ENCODE measurements at places on chromosomes 11 and 22.

DNA sequence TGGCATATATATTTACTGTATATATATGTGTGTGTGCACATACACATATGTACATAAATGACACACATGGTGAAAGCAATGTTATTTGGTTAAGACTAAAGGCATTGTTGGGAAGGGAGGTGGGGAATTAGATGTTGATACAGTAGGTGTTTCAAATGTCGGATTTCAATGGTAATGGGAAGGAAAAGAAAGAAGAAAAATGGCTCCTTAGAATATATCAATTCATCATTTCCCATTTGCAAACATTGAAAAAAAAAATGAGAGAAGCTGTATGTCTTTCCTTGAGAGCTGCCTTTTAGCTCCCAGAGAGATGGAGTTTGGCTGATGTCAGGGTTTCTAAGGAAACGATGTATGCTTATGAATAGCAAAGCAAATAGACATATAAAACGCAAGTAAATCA, 33.4 kb upstream of the ATXN10 start:
- DNase-seq: no peak

GRCh38 chr11:67732045-67732787, 57.8 kb upstream of the ALDH3B2 start:
- DNase-seq: peak; percentile 50

DNA sequence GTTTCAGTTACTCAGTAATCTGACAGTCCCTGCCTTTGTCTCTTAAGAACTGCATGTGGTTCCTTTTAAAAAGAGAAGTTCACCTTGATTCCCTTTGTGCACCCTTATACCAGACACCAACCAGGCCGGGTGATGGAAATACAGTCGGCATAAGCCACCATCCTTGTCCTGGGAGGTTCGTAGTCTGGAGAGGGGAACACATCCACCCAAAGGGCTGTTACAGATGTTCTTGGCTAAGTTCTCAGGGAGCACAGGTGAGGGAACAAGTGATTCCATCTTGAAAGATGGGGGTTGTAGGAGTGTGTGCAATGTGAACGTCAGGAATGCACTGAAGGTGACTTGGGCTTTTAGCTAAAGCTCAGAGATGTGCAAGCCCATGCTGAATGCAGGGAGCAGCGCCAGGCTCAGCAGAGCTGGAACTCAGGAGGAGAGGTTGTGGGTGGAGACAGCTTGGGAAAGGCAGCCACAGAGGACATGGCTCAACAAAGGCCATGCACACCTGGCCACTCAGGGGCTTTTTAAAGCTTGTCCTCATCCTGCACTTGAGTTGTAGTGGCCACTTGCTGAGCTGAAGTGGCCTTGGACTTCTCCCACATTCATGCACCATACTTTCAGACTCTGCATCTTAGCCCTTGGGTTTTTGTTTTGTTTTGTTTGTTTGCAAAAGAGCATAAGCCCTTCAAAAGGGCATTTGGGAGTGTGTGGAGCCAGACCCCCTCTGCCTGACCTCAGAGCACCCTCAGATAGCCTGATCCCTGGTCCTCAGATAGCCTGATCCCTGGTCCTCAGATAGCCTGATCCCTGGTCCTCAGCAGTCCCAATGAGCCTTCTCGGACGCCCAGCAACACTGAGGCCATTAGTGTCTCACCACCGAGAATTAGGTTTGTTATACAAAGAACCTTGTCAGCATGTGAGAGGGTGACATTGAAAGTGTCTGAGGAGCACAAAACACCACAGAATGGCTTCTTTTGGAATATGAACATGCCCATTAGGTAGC, 12.7 kb upstream of the TMA7B start:
- DNase-seq: no peak

GRCh38 chr11:37511425-37511933, 913.4 kb upstream of the RAG2 start:
- DNase-seq: no peak

- DNase-seq: no peak
Measured at GRCh38 chr11:116035977-116036376, 531.8 kb upstream of the CADM1 start.

GRCh38 chr22:45067731-45068130, 57.9 kb upstream of the PHF21B start:
- DNase-seq: no peak

- no peak for DNase-seq
Measured at GRCh38 chr11:69904974-69905535, 85.8 kb upstream of the FGF3 start.

DNA sequence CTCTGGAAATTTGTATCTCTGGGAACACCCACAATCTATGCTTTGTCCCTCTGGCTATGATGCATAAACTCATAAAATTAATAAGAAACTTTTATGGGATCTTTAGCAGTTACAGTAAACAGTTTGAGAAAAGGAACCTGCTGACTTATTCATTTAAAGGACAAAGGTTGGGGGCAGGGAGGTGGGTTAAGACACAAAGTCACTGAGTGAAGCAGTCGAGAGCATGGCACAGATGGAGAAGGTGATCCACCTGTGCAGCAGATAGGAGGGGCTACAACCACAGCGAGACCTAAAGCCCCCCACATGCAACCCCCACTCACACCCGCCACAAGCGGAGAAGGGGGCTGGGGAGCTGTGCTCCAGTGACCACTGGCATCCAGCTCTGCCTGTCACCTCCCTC, 45.0 kb downstream of the SMCO4 start:
- DNase-seq: no peak

- DNase-seq: no peak
Measured at GRCh38 chr22:31839986-31840385, 86.2 kb downstream of the DEPDC5 start.

- no peak for DNase-seq
Measured at GRCh38 chr11:62127426-62127825, 3.6 kb downstream of the INCENP start.

- DNase-seq: no peak
Measured at GRCh38 chr22:17734187-17734586, 40.1 kb downstream of the BID start.

GRCh38 chr11:12359761-12360160, 17.6 kb upstream of the PARVA start:
- DNase-seq: no peak

DNA sequence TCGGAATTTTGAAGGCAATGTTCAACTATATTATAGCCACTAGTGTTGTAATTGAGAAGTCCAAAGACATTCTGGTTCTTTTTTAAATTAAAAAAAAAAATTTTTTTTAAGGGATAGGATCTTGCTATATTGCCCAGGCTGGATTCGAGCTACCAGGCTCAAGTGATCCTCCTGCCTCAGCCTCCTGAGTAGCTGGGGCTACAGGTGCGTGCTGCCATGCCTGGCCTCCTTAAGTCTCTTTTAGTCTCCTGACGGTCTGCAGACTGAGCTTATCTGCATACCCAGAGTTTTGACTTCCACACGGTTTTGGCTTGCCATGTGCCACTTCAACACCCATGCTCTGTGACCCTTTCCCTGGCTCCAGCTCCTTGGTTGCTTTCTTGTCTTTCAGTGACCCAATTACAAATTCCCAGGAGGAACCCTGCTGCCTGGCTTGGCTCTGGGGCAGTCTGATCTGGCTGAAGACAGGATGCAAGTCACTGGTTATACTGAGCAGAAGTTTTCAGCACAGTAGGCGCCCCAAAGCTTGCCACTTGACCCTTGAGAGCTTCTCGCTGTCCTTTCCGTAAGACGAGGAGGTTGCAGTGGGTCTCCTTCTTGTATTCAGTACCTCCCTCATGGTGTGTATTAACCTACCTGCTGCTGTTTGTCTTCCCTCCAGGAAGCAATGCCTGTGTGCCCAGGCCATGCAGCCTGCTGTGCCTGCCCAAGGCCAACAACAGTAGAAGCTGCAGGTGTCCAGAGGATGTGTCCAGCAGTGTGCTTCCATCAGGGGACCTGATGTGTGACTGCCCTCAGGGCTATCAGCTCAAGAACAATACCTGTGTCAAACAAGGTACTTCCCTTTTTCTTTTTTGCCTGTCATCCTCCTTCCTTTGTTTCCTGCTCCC, 113.8 kb upstream of the SORL1-AS1 start:
- DNase-seq: no peak

GRCh38 chr11:71426413-71426812, 21.8 kb downstream of the DHCR7 start:
- no peak for DNase-seq

GRCh38 chr11:128893578-128894285, 2.6 kb downstream of the KCNJ5 start:
- DNase-seq: no peak

GRCh38 chr11:565921-566509, 5.2 kb downstream of the RASSF7 start:
- DNase-seq: no peak

DNA sequence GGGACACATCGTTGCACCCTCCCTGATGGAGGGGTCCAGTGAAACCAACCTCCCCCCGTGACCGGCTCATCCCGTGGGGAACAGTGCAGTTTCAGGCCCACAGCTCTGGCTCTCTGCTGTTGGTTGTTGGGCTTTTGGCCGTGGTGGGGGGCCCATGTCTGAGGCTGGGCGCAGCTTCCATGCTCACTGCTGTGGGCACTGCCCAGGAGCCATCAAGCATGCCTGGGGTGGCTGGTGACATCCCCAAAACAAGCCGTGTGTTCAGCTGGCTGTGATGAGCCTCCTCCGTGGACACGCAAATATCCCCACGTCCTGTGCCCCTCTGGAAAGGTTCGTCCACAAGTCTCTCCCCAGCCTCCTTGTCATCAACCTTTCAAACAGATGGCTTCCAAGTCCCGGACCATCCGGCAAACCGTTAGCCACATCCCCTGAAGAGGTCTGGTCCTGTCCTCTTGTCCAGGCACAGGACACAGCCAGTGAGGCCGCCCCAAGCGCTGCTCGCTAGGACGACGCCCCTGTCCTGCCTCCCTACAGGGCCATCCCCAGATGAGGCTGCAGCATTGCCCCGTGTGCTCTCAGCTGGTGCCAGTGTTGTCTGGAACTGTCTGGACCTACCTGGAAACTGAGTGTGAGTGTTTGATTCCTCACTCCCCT, 29.4 kb upstream of the BRSK2 start:
- no peak for DNase-seq

GRCh38 chr11:27313157-27313821, 49.7 kb downstream of the CCDC34 start:
- no peak for DNase-seq

DNA sequence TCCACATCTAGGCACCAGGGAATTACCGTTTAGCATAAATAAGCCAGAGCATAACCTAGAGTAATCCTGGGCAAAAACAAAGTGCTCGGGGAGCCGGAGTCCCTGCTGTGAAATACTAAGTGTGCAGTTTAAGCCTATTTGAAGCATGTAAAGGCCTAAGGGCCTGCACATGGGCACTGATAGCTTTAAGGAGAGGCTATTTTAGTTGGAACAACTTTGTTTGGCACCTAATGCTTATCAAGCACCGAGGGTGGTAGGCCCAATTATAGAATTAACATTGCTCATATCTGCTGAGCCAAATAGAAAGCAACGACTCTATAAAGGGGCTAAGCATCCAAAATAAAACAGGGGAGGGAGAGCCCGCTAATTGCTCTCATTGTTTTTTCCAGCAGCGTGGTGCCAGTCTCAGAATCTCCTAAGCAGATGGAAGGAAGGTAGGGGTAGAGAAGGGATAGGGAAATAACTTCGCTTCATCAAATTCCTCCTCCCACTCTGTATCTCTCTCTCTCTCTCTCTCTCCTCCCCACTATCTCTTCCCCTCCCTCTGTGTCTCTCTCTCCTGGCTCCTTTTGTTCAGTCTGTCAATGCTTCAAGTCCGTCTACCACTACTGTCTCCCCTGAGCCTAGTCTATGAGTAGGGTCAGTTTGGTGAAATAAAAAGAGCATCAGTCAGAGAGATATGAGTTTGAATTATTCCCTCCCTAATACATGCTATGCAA, 292.8 kb downstream of the NXPE2 start:
- no peak for DNase-seq

- DNase-seq: peak; percentile 87
Measured at GRCh38 chr11:16785520-16786128, 47.2 kb downstream of the C11orf58 start.

- DNase-seq: peak; percentile 46
Measured at GRCh38 chr22:26471522-26471921, 12.1 kb downstream of the HPS4 start.

DNA sequence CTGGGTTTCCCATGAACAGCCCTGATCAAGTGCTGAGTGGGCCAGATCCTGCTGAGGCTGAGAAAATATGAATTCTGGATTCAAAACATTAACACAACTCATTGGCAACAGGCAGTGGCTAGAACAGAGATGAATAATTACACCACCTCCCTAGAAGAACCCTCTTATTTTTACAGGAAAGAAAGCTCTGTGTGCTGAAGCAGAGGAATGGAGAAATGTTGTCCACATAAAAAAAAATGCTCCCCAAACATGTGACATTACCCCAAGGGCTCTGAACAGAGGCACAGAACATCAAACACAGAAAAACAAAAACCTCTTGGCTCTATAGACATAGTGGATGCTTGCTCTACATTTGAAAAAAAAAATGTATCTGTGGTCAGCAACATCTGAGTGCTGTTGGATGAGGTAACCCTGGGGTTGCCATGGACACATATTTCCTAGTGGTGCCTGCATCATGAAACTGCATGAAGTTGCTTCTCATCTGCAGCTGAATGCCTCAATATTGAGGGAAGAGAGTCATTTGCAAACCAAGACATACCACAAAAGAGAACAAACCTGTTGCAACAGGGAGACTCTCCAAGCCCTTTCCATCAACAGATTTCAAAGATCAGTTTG, 98.8 kb downstream of the SNX19 start:
- no peak for DNase-seq

GRCh38 chr11:7057641-7058040, 31.2 kb upstream of the RBMXL2 start:
- no peak for DNase-seq

DNA sequence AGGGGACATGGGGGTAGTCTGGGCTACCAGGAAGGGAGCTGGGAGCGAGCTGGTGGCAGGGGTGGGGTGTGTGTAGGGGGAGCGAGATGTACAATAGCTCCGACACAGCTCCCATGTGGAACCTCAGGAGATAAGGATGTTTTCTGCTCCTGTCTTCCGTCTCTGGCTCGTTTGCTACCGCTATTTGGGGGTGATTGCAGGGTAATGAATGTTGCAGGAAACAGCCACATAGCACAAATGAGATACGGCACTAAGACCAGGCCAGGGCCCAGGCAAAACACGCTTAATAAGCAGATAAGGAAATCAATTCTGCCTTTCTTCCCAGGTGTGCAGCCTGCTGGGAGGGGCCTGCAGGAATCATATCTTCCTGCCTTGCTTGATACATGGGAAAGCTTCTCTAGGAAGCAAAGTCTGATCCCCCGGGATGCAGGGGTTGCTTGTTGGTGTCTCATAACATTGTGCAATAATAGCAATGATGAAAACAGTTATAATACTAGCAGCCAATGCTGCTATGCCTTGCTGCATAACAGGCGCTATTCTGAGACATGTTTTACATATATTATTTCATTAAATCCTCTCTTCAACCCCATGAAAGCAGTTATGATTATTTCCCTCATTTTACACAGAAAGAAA, 158.7 kb downstream of the ST3GAL4 start:
- no peak for DNase-seq

Measured in iPS-NIHi11 (cell line).